ENCODE measurements at places on chromosomes 3 and 15.

GRCh38 chr3:36434687-36435426, 54.6 kb downstream of the STAC start:
- DNase-seq: no peak

DNA sequence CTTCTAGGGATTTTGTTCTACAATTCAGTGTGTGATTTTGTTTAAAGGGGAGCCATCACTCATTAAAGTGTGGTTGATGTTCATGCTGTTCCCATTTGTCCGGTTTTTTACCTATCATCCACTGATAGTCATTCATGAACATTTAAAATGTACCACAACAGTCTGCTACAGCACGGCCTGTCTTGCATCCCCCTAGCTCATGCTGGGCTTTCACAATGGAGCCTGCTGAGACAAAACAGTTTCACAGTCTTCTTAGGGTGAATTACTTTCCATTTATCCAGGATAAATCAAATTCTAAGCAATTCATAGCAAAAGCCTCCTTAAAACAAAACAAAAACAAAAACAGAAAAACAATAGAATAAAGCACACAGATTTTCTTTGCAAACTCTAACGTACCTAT, 627.2 kb downstream of the CADM2 start:
- DNase-seq: no peak

DNA sequence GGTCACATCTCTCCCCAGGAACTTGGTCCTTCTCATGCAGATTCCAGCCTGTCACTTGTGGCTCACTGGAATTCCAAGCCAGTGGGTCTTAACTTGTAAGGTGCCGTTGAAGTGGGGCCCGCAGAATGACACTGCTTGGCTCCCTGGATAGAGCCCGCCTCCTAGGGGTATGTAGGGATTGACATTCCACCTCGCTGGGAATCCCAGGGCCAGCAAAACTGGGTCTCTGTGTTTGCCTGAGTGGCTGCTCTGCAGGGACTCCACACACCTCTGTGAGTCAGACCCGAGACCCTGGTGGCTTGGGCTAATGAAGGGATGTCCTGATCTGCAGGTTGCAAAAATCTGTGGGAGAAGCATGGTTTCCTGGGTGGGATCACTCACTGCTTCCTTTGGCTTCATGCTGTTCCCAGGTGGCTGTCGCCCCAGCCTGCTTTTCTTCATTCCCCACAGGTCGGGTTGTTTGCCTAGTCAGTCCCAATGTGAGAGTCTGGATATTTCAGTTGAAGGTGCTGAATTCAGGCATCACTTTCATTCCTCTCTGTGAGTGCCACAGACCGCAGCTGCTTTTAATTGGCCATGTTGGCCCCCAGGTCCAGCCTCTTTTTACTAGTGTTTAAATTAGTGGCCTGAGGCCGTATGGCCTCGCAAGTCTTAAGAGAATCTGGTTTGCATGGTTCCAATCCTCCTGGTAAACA, 156.0 kb upstream of the TRIM42 start:
- no peak for DNase-seq

GRCh38 chr15:65920121-65920520, 50.8 kb downstream of the RAB11A start:
- DNase-seq: no peak

- no peak for DNase-seq
Observed at GRCh38 chr15:74123658-74124057, 6.7 kb upstream of the ISLR2 start.

DNA sequence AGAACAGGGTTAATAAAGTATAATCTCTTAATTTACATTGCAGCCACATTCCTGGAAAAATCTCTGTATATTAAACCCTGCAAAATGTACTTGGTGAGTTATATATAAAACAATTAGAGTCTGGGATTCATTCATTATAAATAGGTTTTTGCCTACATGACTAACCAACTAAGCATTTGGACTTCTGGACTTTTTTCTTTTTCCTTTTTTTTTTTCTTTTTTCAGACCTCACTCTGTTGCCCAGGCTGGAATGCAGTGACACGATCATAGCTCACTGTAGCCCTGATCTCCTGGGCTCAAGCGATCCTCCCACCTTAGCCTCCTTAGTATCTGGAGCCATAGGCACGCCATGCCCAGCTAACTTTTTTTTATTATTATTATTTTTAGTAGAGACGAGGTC, 4.5 kb downstream of the DNAJC13 start:
- DNase-seq: no peak

GRCh38 chr3:61894988-61895935, 333.9 kb downstream of the PTPRG start:
- DNase-seq: no peak

- DNase-seq: no peak
Observed at GRCh38 chr15:24858737-24859601, 95.8 kb upstream of the SNRPN start.
